Cerebellum (tissue), 4 donors: ENCODE measurements at places on chromosomes 1 and 21. TPM values are rescaled to one million over a fixed set of nuclear protein-coding genes. Genes with fewer than 3 reads are reported as not detected.
A peak's percentile ranks its signal among the peaks of the same experiment; 100 is the strongest.

- DNase-seq: peak; percentile 13
Measured at GRCh38 chr1:248622570-248623001, 12.3 kb downstream of the OR2T11 start.

DNA sequence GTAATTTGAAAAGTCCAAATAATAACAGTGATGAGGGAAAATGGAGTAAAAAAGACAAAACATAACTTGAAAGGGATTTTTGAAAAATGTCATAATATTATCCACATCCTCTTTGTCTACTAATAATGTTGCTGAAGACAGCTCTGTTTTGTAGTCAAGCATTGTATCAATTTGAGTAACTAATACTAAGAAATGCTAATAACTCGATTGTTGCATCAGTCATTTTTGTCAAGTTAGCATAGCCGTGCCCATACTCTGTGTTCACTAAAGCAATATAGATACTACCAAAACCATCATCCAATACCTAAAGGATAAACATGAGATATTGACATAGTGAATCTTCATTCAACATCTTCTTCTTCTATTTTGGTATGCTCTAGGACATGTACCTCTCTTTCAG, 17.3 kb downstream of the PDC start:
- DNase-seq: no peak

DNA sequence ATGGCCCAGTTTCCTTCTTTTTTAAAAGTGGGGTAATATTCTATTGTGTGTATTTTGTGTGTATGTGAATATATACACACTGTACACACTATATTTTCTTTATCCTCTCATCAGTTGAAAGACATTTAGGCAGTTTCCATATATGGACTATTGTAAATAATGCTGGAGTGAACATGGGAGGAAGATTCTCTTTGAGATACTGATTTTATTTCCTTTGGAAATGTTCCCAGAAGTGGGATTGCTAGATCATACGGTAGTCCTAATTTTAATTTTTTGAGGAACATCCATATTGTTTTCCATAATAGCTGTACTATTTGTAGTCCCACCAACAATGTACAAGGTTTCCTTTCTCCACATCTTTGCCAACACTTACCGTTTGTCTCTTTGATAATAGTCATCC, 51.0 kb downstream of the F3 start:
- DNase-seq: no peak

DNA sequence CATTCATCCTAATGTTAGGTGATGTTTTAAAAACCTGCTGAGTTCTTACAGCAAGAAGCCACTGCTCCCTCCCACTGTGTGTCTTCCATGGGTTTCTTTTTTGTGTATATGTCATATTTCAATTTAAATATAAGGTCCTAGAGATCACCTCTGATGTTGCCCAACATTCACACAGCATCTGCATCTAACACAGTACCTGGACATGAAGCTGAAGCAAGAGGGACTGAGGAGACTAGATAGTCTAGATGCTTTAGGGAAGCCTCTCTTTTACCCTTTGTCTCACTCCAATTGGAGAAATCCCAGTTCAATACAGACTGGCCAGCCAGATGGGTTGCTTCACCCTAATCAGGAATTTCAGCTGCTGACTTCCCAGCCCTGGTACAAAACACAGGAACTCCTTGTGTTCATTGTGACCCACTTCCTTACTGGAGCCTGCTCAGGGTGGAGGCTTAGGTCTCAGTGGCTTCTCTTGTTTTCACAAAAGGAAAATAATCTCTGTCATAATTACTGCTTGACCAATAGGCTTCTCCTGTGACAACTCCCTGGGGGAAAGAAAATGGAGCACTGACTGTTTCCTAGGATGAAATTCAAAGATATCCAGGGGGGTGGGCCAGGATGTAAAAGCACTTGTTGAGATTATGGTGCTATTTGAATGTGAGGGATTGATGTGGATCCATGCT, 17.3 kb downstream of the BTG2 start:
- no peak for DNase-seq

DNA sequence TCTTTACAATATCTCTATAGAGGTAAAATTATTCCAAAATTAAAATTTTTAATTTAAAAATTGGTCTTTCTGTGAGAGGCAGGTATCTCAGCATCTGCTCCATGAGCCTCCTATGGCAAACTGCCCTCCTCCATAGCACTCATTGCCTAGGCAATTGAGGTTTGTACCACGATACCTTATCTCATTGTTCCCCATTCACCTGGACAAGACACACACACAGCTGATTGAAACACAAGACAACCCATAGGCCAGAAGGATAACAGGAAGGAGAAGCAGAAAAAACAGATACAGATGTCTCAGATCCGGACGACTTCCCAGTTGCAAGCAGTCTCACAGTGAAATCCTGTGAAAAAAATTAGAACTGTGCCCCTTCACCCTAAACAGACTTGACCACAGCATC, 24.3 kb downstream of the RHBDL2 start:
- no peak for DNase-seq

Gene BEND5
- total RNA-seq: 17.6 TPM

- no peak for DNase-seq
Measured at GRCh38 chr1:66984491-66984890, 59.7 kb downstream of the MIER1 start.

Gene SEC16B
- 2.4 TPM for total RNA-seq

Gene FAM72D
- total RNA-seq: 1.4 TPM

GRCh38 chr1:36236302-36236701, 12.1 kb downstream of the THRAP3 start:
- DNase-seq: no peak

DNA sequence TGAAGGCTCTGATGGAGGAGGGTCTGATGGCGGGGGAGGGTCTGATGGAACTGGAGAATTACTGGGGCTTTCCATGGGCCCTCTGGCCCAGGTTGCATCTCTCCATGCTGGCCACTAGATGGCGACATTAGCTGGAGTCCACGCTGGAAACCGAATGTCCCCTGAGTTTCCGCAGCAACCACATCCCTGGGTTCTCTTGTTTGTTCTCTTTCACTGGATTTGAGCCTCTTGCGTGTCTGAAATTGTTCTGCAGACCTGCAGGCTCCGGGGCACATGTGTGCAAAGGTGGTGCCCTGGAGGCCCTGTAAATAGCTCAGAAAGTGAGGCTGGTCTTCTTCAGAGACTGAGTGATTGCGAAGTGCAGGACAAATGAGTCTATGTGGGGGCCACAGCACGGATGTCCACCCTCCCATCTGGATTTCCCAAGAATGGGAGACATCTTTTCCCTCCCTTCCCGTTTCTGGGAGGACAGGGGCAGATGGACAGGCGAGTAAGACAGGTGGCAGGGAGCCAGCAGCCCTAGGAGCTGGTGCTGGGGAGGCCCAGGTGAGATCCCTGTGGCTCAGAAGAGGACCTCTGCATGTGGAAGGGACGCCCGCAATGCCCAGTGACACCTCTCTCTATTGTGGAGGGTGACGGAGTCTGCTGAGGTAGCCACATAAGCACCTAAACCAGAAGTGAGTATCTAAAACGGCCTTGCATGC, 73.2 kb upstream of the ABCG1 start:
- DNase-seq: peak; percentile 80

- no peak for DNase-seq
Measured at GRCh38 chr1:32989160-32990050, 24.8 kb upstream of the RNF19B start.

Gene ADAMTSL4
- 0.36 TPM for total RNA-seq

DNA sequence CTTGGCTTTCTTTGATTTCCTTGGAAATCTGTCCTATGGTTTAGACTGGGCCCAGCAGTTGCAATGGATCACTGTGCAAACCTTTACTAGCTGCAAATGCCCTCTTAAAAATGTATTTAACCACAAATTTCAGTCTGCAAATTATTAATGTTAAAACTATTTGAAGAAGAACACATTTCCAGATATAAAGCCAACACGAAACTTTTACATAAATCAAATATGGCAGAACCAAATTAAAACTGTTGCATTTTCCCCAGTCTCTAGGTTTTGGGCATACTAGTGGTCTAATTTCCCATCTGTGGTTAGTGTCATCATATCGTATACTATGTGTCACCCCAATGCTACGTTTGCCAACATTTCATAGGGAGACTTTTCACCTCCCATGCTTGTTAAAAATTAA, 52.3 kb downstream of the HMCN1 start:
- DNase-seq: no peak

GRCh38 chr1:197063212-197063611, 3.8 kb downstream of the F13B start:
- no peak for DNase-seq

GRCh38 chr1:17869815-17870214, 114.7 kb downstream of the ACTL8 start:
- DNase-seq: no peak
